ENCODE measurements at places on chromosomes 7 and 10.

GRCh38 chr7:130897515-130898419 is 163.8 kb upstream of the KLF14 start:
- DNase-seq = peak; percentile 45

GRCh38 chr10:97723001-97723400 is 9.5 kb downstream of the MARVELD1 start:
- DNase-seq = no peak

DNA sequence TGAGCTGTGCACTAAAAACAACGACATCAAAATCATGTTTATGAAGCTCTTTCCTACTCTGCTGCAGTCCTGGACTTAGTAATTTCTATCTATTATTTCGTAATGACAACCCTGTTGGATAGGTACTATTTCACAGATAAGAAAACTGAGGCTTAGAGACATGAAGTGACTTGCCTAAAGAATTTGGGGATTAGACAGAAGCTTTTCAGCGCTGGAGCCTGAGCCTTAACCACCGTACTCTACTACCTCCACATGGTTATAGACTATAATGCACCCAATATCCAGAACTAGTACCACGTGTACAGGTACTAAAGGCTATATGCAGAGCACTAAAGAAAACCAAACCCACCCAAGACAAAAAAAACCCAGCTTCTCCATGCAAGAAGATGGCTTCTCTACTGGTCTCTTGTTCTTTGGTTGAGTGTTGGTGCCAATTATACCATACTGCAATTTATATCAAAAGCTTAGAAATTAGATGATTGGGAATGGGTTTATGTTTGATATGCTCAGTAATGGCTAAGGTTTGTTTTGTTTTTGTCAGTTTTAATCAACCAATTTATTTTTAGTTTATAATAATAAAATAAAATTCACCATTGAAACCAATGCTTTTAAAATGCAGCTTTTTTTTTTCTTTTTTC is 6.5 kb upstream of the SNX10 start:
- DNase-seq = no peak

DNA sequence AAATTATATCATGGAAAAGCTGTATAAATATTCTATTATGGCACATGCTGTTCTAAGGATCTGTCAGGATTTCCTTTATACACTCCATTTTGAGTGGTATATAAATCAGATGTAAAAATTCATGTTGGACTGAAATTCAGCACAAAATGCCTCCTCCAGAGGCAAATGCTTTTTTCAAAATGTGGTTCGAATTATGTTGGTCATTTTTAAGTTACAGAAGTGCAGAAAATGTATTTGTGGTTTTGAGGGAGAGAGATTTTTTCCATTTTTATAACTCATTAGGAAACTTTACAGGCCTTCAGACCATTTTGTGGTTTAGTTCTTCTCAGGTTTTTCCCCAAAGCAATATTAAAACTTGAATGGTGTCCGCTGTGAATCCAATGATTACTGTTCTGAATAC is 2.9 kb downstream of the PPP1R3A start:
- DNase-seq = no peak

DNA sequence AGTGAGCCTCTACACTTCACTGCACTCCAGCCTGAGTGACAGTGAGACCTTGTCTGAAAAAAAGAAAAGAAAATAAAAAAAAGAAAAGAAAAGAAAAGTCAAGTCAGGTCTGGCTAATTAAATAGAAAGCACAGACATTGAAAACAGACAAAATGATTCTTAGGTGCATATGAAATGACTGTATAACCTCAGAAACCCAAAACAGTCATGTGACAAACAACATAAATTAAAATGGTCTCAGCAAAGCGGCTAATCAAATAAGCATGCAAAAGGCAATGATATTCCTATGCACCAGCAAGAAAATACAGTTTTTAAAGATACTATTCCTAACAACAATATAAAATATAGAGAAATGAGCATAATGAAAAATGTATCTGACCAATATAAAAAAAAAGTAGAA is 38.3 kb downstream of the LRRC20 start:
- no peak for DNase-seq

- no peak for DNase-seq
These were observed 6.1 kb downstream of the DNTT start for GRCh38 chr10:96310321-96310669.

GRCh38 chr7:30433082-30433481 is 45.5 kb downstream of the NOD1 start:
- DNase-seq = peak; percentile 29

Data from NCI-H2029 treated with DMSO at 0.1 percent for 48 hours (cell line).